ENCODE measurements at places on chromosomes 4 and X.

- no peak for DNase-seq
These were observed 95.9 kb upstream of the C1QTNF7 start for GRCh38 chr4:15331930-15332329.

GRCh38 chrX:7146703-7147412 is 654 bp upstream of the STS start:
- no peak for DNase-seq

DNA sequence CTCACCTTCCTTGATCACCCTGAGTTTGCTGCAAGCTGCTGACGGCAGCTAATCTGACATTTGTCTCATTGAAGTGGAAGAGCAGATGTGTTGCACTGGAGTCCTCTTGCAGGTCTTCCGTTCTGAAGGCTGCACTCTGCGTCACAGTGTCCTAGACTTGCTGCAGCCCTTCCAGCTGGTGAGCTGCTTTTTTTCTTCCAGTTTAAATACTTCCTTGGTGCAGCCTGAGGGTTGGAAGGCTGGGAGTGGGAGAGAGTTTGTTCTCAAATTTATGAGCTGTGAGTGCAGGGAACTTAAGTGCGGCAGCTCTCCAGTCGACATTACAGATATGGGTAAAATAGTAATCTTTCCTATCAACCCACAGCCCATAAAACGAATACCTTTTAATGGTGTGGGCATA is 303.6 kb upstream of the FAT1 start:
- no peak for DNase-seq

DNA sequence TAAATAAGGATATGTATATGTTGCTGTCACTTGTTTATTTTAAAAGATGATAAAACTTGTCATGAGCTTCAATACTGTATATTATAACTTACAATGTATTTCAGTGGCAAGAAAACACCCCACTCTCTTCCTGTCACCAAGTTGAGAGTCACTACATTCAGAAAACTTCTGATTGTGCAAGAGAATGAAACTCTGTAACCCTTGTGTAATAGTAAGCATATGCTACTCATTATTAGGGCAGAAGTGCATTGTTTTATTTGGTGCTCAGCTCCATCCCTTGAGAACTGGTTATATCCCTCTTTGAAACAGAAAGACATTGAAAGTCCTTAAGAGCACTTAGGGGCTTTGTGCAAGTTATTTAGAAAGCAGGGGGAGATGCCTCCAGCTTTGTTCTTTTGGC is 594.5 kb downstream of the ARAP2 start:
- no peak for DNase-seq

DNA sequence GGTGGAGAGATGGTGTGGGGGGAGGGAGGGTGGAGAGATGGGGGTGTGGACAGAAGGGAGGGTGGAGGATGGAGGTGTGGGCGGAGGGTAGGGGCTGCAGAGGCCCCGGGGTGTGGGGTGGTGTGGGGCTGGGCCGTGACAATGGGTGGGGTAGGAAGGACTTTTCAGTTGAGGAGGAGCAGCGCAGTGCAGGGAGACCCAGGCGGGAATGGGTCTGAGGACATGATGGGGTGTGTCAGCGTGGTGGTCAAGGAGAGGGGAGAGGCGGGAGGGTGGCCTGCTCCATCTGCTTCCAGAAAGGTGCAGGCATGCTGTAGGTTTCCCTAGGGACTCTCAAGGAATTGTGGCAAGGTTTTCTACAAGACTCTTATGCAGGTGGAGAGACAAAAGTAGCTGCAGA is 48.9 kb downstream of the RGS12 start:
- no peak for DNase-seq

DNA sequence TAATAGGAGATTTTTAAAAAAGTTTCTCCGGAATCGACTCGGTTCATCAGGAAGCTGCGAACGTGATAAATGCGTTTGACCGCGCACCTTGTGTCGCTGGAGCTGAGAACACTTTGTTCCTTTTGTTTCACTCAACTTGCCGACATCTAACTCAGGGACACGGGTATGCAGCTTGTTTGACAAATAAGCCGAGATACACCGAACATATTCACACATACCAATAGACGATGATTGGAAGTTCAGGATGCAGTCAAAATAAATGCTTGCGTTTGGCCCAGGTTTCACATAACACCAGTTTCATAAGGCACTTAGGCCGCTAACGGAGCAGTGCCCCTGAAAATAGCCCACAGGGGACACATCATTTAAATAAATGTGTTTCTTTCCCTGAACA is 932 bp upstream of the SHISA3 start:
- no peak for DNase-seq

DNA sequence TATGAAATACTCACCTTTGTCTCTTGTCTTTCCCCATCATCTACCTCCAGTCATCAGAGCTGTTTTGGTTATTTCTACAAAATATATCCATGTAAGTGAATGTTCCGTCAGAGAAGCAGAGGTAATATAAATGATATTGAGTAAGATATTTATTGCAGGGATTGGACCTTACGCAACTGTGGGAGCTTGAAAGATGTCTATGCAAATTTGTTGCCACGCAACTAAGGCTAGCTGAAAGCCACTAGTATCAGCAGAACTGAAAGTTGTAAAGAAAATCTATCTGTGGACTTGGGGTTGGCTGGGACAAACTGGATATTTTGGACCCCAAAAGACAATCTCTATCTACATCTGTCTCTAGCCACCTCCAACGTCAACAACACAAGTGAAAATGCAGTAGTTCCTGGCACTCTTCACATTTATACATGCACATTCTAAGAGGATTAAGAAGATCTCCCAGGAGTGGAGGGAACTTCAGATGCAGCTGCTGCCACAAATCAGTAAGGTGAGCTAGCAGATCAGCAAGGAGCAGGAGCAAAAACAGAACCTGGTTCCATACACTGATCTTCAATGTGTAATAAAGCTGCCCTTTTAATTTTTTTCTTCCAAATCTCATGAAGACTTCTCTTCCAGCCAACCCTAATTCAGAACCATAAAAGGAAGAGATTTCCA is 8.5 kb upstream of the CCSER1 start:
- DNase-seq = no peak

DNA sequence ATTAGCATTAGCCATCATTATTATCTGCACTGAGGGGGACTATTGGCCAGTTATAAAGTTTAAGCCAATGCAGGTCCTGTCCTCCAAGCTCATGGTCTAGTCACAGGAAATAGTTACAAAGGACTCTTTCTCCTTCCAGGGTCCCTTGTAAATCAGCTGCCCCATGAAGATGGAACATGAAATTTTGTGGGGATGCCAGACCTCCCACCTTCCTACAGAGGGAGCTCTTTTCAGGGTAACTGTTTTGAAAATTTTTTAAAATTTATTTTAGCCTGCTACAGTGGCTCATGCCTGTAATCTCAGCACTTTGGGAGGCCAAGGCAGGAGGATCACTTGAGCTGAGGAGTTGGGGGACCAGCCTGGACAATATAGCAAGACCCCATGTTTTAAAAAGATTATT is 124.4 kb upstream of the SLC34A2 start:
- DNase-seq = no peak

DNA sequence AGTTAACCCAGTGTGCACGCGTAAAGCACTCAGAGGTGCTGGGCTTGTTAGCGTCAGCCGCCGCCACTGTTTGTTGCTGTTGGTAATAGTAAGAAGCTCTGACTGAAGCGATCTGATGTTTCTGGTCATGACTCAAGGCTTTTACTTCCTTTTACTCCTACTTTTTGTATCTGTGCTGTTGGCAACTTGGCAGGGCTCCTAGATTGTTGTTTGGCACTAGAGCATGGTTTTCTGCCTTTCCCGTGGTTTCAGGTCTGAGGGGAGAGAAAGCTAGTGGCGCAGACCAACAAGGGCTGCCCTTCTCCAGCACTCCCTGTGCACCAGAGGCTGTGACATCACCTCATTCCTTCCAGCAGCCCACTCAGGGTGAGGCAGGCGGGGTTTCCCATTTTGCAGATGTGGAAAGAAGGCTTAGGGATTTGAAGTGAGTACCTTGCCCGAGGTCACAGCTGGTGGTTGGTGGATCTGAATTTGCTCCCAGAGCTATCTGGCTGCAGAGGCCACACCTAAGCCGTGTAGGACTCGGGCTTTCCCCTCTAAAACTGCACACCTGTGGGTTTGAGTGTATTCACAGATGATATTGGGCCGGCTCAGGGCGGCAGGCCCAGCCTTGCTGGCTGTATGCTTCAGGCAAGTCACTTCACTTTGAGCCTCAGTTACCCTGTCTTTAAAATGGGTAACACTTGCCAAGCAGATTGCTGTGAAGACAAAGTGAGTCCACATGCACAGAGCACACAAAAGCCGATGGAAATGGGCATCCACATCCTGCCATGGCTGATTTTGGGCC is 51.2 kb upstream of the TADA2B start:
- DNase-seq = peak; percentile 20

GRCh38 chr4:143431526-143432257 is 81.8 kb upstream of the SMARCA5 start:
- no peak for DNase-seq

GRCh38 chrX:50973199-50973598 is 62.7 kb downstream of the BMP15 start:
- no peak for DNase-seq

- no peak for DNase-seq
These were observed 17.7 kb downstream of the MID1 start for GRCh38 chrX:10602646-10603045.

- DNase-seq = no peak
These were observed 68.5 kb downstream of the CYTL1 start for GRCh38 chr4:4950561-4951290.

Measured in GOT3 (cell line).